Stimulated activated CD8-positive, alpha-beta memory T cell treated with anti-CD3 and anti-CD28 coated beads, Interleukin-2, amount 100 ng/mL, for 48 hours (primary cell): ENCODE measurements at places on chromosomes 1 and 21.
A peak's percentile ranks its signal among the peaks of the same experiment; 100 is the strongest.

DNA sequence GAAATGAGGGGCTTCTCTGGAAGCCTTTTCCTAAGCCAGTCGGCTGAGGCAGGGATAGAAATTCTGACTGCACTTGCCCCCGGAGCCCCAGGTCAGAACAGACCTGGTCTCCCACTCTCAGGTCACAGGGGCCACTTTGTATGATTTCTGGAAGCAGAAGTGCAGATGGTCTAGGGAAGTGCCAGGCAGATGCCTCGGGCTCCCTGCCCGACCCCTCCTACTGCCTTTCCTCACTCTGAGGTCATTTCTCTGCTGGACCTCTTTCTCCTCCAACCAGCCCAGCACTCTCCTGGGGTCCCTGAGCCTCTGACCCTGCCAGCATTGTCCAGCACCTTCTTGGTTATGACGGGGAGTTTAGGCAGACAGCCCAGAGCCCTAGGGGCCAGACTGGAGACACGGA lies 8.7 kb downstream of the RUNX3 start:
- no peak for DNase-seq

- no peak for DNase-seq
Measured at GRCh38 chr1:83508485-83509151, 490.3 kb downstream of the TTLL7 start.

- no peak for DNase-seq
Measured at GRCh38 chr1:42934541-42935312, 23.9 kb downstream of the SLC2A1 start.

- no peak for DNase-seq
Measured at GRCh38 chr1:43832998-43833397, 100.6 kb upstream of the ARTN start.

GRCh38 chr1:1422465-1423244 lies 1.6 kb upstream of the ANKRD65 start:
- no peak for DNase-seq

DNA sequence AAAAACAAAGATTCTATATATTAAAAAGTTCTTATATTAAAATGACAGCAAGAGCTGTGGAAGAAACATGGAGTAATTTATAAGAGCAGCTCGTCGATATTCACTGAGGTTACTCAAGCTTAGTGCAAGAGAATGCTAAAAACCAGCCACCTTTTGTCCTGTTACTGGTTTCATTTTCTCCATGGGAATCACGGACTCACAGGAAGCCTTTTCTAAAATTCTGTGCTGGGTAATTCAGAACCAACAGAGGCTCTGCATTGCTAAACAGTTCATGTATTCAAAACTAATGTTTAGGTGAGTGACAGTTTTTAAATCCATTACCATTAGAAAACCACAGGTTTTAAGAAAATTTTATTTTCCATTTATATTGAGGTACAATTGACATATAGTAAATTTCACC lies 147.8 kb upstream of the MAP1LC3C start:
- no peak for DNase-seq

DNA sequence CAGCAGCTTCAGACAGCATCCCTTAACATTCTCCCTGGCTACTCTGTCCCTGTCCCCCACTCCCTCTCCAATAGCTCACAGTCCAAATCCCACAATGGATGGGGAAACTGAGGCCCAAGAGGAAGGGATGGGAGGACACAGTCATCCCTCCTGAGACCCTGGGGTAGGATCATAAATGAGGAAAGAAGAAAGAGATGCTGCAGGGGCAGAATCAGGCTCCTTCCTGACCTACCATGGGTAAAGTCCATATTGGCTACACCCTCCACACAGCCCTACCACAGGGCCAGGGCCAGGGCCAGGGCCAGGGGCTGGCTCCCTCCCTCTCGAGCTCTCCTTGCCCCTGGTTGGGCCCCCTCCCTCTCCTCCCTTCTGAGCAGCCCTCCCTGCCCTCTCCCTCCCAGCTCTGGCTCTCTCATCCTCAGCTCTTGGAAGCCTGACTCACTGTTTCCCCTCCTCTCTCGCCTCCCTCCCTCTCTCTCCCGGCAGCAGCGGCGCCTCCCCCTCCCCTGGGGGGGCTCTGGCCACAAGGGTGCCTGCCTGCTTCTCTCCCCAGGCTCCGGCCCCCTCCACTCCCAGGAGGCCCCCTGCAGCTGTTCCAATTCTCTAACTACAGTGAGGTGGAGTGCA lies 4.9 kb downstream of the AHDC1 start:
- DNase-seq = peak; percentile 32

- DNase-seq = peak; percentile 94
Measured at GRCh38 chr21:42414928-42415769, 11.4 kb downstream of the UBASH3A start.

GRCh38 chr1:100720751-100721150 lies 1.2 kb downstream of the VCAM1 start:
- DNase-seq = no peak

GRCh38 chr1:36768486-36769178 lies 265.7 kb downstream of the GRIK3 start:
- no peak for DNase-seq
